ENCODE measurements at places on chromosomes 5 and 9.

DNA sequence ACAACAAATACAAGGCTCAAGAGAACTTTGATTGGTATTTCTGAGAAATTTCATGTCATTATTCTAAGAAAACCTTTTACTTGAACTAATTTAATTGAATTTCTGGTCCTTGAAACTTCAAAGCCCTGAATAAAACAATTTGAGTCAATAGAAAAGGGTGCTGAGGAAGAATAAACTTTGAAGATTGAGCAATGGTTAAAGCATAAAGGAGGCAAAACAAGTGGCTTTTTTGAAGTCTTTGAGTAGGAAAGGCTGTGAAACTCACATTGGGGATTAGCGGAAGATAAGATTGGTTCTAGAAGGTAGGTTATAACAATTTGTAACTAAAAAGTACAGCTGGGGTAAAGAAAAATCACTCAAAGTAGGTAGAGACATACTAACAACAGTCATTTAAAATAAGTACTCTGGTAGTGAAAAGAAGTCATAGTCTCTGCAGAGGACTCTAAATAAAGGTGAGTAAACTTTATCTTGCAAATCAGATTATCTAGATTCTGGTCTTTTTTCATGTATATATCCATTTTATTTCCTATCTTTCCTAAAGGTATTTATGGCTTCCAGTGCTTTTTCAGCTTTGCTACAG is 6.4 kb upstream of the PLPP1 start:
- no peak for DNase-seq

GRCh38 chr5:14223372-14223771 is 80.2 kb downstream of the TRIO start:
- DNase-seq, result no peak

DNA sequence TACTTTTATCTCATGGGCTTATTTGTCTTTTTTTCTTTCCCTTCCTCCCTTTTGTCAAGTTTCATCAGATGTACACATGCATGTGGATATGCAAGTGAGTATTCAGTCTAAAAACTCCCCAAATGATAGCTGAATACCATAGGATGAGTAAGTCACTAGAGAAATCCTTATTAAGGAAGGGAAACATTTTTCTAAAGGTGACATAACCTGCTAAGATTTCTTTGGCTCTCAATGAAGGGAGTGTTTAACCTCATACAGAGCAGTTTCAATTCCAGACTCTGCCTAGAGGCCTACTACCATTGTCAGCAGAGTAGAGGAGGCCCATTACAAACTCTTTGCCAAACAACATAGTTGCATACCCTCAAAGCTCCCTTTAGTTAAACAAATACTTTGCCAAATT is 192.4 kb downstream of the ARHGEF28 start:
- DNase-seq, result no peak

GRCh38 chr5:133668458-133668857 is 56.1 kb upstream of the FSTL4 start:
- no peak for DNase-seq

DNA sequence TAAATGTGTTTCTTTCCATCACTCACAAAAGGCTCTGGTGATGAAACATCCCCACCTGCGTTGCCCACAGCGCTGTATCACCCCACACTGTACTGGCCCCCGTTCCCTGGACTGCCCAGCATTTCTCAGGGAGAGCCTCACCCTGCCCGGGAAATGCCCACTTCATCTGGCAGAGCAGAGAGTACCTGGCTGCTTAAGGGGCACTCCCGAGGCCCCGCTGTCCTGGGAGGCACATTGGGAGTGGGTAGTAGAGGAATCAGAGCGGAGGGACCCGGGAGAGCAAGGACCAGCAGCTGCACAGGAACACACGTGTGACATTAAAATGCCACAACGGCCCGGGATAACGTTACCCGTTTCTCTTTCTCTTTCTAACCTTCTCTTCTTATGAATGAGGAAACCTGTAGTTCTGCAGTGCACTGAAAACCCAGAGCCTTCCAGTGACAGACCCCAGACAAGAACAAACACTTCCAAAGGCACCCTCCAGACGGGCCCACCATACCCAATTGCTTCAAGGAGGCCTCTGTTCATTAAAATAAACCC is 110.0 kb downstream of the ROR2 start:
- DNase-seq, result no peak

DNA sequence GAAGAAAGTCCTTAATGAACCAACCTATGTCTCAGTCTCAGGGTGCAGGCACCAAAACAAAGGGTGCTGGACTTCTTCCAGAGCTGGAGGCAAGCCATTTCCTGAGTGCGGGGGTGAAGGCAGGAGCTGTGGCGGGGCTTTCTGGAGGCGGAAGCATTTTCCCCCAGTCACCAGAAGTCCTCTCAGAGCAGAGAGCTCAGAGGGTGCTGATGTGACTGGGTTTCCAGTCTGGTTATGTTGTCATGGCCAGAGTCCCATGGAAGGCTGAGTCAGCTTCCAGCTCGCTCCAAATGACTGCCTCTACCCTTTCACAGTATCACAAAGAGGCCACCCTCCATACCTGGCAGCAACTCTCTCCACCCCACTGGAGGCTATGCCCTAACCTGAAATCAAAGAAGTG is 86.0 kb downstream of the TRPC7 start:
- no peak for DNase-seq
